Right renal cortex interstitium (tissue), 3 donors: ENCODE measurements at places on chromosomes 6 and 20. TPM values are rescaled to one million over a fixed set of nuclear protein-coding genes. Genes with fewer than 3 reads are reported as not detected.

The PRL gene
- 0.10 TPM for polyA plus RNA-seq

The CYB5R4 gene
- polyA plus RNA-seq: 12.2 TPM

The CD93 gene
- polyA plus RNA-seq: 44.3 TPM

The HLA-DPB1 gene
- polyA plus RNA-seq: 17.9 TPM

The VSX1 gene
- not detected for polyA plus RNA-seq
